GM03348 (cell line): ENCODE measurements at places on chromosomes 1 and 21.

- DNase-seq = no peak
Observed at GRCh38 chr1:114126261-114127095, 27.2 kb downstream of the SYT6 start.

GRCh38 chr1:205056188-205056611 is 13.2 kb downstream of the CNTN2 start:
- no peak for DNase-seq

DNA sequence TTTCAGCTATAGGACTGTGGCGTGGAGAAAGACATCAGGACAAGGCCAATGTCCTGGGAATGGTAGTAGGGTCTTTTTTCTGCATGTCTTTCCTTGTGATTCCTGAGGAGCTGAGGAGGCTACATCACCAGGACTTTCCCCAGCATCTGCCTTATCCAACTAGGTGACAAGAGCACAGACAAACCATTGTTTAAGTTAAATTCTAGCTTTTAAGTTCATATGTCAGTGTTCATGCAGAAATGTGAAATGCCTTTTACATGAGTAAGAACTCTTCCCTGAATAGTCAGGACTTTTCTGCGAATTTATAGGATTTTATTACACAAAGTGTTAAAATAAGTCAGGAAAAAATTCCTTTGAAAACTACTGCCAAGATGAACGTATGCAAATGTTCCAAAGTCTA is 154.2 kb downstream of the PTGER3 start:
- no peak for DNase-seq

DNA sequence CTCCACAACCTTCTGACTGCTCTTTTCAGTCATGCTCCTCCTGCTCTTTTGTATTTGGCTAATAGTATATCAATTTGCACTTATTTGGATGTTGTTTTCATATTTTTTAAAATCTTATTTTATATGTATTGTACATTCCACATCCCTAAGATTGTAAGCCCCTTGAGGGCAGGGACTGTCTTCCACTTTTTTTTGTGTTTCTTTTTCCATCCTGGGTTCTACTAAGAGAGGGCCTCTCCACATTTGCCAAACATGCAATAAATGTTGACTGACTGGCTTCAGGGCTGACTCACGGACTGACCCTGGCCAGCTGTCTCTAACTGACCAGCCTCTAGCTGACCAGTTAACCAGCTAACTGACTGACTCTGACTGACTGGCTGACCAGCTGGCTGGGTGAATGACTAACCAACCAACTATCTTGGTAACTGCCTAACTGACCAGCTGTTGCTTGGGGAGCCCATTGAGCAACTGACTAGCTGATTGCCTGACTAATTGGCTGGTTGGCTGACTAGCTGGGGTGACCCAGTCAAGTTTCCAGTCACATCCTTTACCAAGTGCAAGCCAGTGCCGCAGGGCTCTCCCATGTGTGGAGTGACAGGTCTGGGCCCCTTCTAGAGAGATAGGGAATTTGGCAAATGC is 16.1 kb downstream of the CSF1 start:
- peak; percentile 57 for DNase-seq

GRCh38 chr1:155002464-155003226 is at the start of gene ZBTB7B:
TSS of gene ZBTB7B (plus strand) at chr1:155002802. CDS start at chr1:155014661, 11,859 bp downstream.
- DNase-seq = peak; percentile 81

- no peak for DNase-seq
Observed at GRCh38 chr1:82013702-82014101, 213.0 kb downstream of the ADGRL2 start.

- no peak for DNase-seq
Observed at GRCh38 chr1:83554174-83554573, 444.8 kb downstream of the TTLL7 start.

- DNase-seq = no peak
Observed at GRCh38 chr1:30242722-30243457, 480.5 kb downstream of the MATN1 start.
